ENCODE measurements at places on chromosomes 1 and 21.

- no peak for DNase-seq
Measured at GRCh38 chr1:119506941-119507340, at the start of gene HSD3B1. TSS of gene HSD3B1 (plus strand) at chr1:119507210. CDS start at chr1:119507477, 267 bp downstream.

DNA sequence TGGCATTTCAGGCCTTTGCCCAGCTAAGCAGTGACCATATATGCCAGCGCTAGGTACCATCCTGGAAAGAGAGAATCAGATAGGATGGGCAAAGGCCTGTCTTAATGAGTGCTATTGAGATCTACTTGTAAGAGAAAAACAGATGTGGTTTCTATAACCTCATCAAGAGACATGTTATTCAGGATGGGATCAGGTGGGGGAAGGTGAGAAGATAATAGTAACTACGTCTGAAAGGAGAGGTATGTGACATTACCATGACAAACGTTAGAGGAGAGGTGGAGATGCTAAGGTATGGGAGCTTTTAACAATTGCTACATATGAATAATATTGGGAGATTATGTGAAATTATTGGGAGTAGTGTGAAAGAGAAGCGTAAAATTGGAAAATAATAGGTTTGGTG is 204.2 kb upstream of the PLXNA2 start:
- DNase-seq: no peak

DNA sequence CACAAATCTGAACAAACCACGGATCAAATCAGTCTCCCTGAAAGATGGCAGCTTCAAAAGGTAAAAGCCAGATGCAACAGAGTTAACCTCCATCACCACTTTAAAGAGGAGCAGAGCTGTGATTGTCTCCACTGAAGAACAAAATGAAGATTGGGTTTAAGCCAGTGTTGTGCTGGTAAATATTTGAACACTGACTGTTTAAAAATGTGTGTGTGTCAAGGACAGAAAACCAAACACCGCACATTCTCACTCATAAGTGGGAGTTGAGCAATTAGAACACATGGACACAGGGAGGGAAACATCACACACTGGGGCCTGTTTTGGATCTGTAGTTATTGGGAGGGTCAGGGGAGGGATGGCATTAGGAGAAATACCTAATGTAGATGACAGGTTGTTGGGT is 83.9 kb downstream of the ST6GALNAC5 start:
- DNase-seq: no peak

GRCh38 chr1:24393892-24394291 is 19.7 kb downstream of the STPG1 start:
- no peak for DNase-seq

- no peak for DNase-seq
Measured at GRCh38 chr1:189623336-189623735, 854.3 kb downstream of the BRINP3 start.

DNA sequence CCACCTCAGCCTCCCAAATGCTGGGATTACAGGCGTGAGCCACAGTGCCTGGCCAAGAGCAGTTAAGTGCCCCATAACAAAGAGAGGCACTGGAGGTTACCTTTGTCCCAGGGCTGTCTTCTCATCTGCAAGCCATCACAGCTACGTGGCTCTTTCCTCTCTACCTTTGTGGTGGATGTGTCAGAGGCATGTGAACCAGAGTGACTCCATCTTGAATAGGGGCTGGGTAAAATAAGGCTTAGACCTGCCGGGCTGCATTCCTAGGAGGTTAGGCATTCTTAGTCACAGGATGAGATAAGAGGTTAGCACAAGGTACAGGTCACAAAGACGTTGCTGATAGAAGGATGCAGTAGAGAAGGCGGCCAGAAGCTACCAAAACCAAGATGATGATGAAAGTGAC is 59.4 kb upstream of the POU2F1 start:
- DNase-seq: no peak
